ENCODE measurements at places on chromosomes 16 and 17. TPM values are rescaled to one million over a fixed set of nuclear protein-coding genes. Genes with fewer than 3 reads are reported as not detected.

DNA sequence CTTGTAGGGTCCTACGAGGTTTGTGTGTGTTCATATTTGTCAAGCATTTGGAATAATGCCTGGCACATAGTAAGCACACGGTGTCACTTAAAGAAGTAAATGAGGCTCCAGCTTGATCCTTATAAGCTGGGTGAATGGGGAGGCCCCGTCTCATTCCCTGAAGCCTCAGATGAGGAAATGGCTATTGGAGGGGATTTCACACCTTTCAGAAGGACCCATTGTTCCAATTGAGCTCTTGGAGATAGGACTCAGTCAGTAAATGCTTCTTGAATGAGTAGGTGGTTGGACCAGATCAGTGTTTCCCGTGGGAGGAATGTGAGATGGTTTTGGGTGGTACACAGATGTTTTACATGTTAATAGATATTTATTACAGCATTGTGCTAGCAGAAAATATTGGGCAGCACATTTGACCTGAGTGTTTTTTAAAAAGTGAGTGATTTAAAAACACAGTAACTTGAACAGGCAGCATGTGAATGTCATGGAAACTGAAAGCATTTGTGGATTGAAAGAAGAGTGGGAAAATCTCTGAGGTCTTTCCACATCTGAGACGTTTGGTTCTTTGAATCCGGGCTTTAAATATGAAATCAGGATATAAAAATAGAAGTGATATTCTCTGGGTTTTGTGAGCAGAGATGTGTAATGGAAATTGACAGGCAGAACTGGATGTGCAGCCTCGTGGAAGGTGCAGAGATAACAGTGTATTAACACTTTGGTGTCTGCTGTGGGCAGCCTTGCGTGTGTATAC is 36.4 kb upstream of the ARHGAP17 start:
- DNase-seq = no peak

GRCh38 chr17:60538726-60539125 is 12.7 kb upstream of the APPBP2 start:
- no peak for DNase-seq

GRCh38 chr17:79202480-79202879 is 127.9 kb downstream of the ENGASE start:
- no peak for DNase-seq

The C17orf100 gene
- 0.47 TPM for total RNA-seq

The KRTAP4-1 gene
- not detected for total RNA-seq

The ANKRD40CL gene
- not detected for total RNA-seq

The CCL3 gene
- total RNA-seq = not detected

The ATP1B2 gene
- total RNA-seq = 3.2 TPM

The CNGB1 gene
- not detected for total RNA-seq

- DNase-seq = no peak
These were observed at the start of gene MT1H for GRCh38 chr16:56669005-56669839. MT1H (plus strand) TSS chr16:56669814; CDS start chr16:56669885, 71 bp downstream.

The C17orf58 gene
- total RNA-seq = 5.0 TPM

- DNase-seq = no peak
These were observed 5.7 kb downstream of the ADGRG1 start for GRCh38 chr16:57634171-57634570.

GRCh38 chr17:64698725-64699124 is 36.6 kb upstream of the SMURF2 start:
- DNase-seq = no peak

DNA sequence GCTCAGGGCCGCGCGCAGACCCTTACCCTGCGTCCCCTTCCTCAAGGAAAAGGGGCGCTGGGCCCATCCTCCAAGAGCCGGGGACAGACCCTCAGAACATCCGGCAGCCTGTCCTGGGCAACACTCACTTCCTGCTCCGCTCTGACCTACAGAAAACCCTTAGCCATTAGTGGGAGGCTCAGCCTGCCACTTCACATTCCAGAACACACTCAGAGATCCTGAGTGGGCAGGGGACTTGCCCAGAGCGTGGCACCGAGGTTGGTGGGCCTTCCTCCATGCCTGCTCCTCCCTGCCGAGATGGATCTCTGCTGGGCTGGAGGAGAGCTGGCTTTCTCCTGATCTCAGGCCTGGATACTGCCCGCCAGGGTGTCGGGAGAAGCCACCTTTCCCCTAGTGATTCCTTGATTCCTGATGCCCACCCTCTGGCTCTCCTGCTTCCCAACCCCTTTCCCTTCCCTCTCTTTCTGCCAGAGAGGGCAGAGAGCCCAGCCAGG is 1.5 kb downstream of the SCARF1 start:
- DNase-seq = no peak

- DNase-seq = no peak
These were observed 32.3 kb upstream of the GOSR2 start for GRCh38 chr17:46890638-46891037.

The TNFRSF17 gene
- not detected for total RNA-seq

The CENPV gene
- 14.2 TPM for total RNA-seq

GRCh38 chr17:29565643-29566472 is 979 bp downstream of the ABHD15 start:
- DNase-seq = peak; percentile 65

The CLEC10A gene
- total RNA-seq = 4.4 TPM

DNA sequence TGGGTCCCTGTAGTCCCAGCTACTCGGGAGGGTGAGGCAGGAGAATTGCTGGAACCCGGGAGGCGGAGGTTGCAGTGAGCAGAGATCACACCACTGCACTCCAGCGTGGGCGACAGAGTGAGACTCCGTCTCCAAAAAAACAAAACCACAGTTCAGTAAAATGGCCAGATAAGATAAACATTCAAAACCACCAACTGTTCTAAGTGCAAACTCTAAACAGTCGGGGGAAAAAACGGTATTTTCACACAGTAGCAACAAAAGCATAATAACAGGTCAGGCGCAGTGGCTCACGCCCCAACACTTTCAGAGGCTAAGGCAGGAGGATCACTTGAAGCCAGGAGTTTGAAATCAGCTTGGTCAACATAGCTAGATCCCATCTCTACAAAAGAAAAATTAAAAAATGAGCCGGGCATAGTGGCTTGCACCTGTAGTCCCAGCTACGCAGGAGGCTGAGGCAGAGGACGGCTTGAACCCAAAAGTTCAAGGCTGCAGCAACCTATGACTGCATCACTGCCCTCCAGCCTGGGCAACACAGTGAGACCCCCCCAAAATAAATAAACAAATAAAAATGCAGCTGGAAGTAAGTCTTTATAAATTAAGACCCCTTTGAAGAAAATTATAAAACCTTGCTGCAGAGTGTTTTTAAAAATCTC is 10.8 kb upstream of the HASPIN start:
- DNase-seq = no peak

DNA sequence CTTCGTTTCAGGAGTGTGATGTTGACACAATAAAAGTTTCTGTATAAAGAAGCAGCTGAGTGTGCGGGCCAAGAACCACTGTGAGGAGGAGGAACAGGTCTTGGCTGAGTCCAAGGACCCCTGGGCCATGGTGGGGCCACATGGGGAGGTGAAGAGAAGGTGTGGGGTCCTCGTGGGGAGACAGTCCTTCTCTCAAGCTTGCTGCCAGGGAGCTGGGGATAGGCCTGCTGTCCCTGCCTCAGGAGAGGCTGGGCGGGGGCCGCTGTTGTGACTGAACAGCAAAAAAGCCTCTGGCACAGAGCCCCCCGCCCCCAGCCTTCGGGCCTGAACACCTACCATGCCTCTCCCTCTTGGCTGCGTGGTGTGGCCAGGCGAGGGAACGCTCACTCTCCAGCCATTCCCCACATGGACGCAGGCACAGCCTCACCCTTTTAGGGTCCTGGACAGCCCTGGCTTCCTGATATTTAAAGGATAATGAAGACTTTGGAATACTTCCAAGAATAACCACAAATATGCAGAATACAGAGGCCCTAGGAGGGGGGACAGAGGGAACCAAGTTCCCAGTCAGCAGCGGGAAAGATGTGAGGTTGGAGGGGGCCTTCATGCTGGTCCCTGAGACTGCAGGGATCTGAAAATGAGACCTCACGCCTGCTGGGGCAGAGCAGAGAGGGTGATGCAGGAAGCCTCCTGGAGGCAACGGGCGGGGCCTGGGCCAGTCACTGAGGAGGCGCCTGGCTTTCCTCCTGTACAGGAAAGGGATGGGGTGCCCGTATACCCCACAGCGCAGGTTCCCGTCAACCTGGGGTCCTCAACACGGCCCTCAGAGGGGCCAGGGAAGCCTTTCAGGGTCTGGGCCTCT is 100.0 kb upstream of the CREBBP start:
- DNase-seq = no peak

DNA sequence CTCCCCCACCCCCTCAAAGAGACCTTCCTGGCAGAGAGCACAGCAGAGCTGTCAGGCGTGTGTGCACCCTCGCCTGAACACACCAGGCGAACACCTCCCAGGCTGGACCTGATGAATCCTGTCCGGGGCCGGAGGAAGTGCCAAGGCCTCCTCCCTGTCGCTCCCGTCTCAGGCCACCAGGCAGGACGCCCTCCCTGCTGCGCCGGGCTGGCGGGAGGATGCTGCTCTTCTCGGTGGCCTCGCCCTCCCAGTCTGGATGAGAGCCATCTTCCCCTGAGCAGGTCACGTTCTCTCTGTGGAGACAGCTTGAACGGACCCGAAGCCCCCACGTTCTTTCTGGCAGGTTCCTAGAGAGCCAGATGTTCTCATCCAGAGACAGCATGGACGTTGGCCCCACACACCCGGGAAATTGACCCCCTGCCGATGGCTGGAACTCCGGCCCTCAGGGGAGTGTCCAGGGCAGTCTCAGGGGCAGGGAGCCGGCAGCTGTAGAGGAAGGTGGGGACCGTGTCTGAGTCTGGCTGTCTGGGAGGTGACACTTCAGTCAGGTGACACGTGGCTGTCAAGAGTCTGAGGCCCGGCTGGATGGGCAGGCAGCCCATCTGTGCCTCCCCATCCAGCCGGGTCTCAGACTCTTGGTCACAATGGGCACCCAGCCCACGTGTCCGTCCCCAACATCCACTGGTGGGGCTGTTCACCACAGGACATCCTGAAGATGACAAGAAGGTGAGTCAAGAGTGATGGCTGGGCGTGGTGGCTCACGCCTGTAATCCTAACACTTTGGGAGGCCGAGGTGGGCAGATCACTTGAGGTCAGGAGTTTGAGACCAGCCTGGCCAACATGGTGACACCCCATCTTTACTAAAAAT is 5.0 kb upstream of the TIMP2 start:
- DNase-seq = peak; percentile 61

DNA sequence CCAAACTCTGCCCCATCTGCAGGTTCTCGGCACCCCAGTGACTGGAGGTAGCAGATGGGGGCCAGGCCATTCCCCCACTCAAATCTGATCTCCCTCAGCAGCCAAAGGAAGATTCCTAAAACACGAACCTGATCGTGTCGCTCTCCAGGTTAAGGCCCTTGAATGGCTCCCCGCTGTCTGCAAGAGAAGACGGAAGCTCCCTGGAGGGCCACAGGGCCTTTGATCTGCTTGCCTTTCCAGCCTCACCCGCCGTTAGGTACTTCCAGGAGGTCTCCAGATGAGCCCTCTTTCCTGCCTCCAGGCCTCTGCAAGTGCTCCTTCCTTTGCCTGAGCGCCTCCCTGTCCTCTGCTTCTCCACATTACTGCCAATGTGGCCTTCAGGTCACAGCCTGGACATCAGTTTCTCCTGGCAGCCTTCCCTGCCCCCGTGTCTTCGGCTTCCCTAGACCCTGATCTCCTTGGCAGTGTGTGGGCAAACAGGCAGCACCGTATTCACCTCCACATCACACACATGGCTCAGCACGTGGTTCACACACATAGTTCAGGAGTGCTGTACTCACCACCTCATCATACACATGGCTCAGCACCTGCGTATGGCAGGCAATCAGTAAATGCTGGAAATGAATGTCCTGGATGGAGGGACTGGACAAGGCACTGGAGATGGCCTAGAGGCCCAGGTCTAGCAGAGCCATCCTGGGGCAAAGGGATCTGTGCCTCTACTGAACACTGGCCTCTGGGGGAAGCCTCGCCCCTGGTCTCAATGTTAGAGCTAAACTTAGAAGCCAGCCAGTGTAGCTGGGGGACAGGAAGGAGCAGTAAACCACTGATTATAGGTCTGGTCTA is 26.4 kb upstream of the MRPS23 start:
- DNase-seq = no peak

The RND2 gene
- total RNA-seq = 0.82 TPM

DNA sequence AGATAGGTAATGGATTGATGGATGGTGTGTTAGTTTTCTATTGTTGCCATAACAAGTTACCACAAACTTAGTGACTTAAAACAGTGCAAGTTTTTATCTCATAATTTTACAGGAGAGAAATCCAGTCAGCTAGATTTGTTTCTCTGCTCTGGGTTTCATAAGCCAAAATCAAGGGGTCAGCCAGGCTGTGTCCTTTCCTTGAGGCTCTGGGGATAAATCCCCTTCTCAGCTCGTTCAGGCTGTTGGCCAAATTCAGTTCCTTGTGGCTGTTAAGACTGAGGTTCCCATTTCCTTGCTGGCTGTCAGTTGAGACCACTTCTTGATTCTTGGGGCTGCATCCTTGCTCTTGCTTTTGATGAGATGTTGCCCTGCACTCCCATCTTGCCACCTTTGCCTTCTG is 204.9 kb upstream of the CDH13 start:
- no peak for DNase-seq

The SLC6A2 gene
- not detected for total RNA-seq

The PARN gene
- total RNA-seq = 17.6 TPM

GRCh38 chr17:27540318-27541101 is 84.3 kb downstream of the KSR1 start:
- peak; percentile 82 for DNase-seq

DNA sequence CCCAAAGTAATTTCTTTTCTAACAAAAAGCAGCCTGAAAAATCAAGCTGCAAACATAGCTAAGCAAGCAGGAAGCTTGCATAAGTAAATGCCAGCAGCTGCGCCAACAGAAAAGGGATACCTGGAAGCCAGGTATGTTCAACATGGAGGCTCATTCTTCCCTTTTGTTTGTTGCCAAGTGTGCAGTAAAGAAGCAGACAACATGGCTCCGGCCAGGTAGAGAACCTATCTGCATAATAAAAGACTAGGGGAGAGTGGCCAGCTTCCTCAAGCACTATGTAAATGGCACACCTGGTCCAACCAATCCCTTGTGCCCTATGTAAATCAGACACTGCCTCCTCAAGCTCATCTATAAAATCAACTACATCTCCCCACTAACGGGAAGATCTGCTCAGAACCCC is 1407.0 kb downstream of the CDH11 start:
- DNase-seq = no peak

GRCh38 chr17:61863801-61864126 is 436 bp upstream of the BRIP1 start:
- DNase-seq = no peak

- no peak for DNase-seq
These were observed 18.8 kb downstream of the ZNF652 start for GRCh38 chr17:49343273-49343672.

- no peak for DNase-seq
These were observed 24.0 kb upstream of the SLFN5 start for GRCh38 chr17:35218915-35219314.
